Activated T-helper 1 cell treated with Interleukin-2 at 50 U/mL for 16 hours (primary cell): ENCODE measurements at places on chromosomes 12 and 14.

- no peak for DNase-seq
Measured at GRCh38 chr14:52023518-52023917, 34.2 kb downstream of the RTRAF start.

- no peak for DNase-seq
Measured at GRCh38 chr14:102606296-102606695, 13.8 kb downstream of the RCOR1 start.

DNA sequence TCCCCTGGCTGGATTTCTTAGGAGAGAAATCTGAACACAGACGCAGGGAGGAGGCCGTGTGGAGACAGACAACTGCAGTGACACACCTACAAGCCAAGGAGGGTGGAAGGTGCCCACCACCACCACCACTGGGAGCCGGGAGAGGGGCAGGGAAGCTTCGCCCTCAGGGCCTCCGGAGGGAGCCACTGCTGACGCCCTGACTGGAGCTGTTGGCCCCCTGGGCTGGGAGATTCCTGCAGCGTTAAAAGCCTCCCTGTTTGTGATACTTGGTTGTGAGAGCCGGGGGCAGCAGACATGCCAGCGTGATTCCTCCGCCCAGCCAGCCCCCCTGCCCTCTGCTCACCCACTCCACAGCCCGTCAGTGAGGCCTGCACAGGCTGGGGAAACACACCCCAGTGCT lies 72.0 kb downstream of the CHGA start:
- DNase-seq = no peak

DNA sequence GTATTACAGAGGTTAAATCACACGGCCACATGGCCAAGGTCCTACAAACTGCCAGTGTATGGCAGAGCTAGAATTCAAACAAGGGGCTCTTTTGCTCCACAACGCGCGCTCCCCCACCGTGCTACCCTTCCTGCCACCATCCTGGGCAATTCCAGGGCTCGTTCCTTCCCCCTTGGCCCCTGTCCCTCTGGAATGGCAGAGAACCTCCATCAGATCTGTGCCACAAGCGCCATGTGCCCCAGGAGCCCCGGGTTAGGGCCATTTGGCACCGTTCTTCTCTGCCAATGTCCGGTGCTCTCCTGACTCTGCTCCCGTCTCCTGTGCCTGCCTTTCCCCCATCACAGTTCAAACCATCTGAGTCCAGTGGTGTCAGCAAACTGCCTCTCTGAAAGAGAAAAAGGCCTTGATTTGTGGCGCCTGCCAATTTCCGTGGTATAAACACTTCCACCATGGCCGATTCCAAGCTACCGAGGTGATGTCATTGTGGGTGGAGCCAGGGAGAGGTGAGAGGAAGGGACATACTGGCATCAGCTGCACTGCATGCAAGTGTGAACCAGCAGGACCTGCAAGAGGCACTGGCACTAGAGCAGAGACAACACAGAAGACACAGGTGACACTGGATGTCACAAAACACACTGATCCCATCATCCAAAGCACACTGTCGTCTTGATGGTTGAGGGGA lies 163.1 kb downstream of the CALM1 start:
- no peak for DNase-seq

GRCh38 chr12:69765515-69765914 lies 26.9 kb downstream of the RAB3IP start:
- no peak for DNase-seq
